ENCODE measurements at places on chromosomes 7 and 10.

- no peak for DNase-seq
These were observed 86.0 kb upstream of the FGFR2 start for GRCh38 chr10:121684276-121684675.

GRCh38 chr10:63548860-63549259 lies 27.7 kb downstream of the REEP3 start:
- DNase-seq, result no peak

GRCh38 chr10:50596897-50597296 lies 26.9 kb downstream of the SGMS1 start:
- DNase-seq, result no peak

- no peak for DNase-seq
These were observed 247.4 kb downstream of the KIAA1217 start for GRCh38 chr10:24456322-24456721.

GRCh38 chr7:40315277-40315676 lies 180.5 kb downstream of the SUGCT start:
- DNase-seq, result no peak

- no peak for DNase-seq
These were observed 14.6 kb upstream of the C10orf71 start for GRCh38 chr10:49284356-49284755.

Data from NK-92 treated with Interleukin-12 subunit alpha and Interleukin-12 subunit beta, amount 100 ng/mL, for 24 hours (cell line).